Myometrial cell (primary cell): ENCODE measurements at places on chromosomes 6 and 20. TPM values are rescaled to one million over a fixed set of nuclear protein-coding genes. Genes with fewer than 3 reads are reported as not detected.

The COL20A1 gene
- not detected in 2 replicates for total RNA-seq

The SAMD10 gene
- 1.4 and 2.1 TPM in 2 replicates for total RNA-seq

The GMNN gene
- 14.5 and 18.2 TPM in 2 replicates for total RNA-seq

The SPAG4 gene
- 9.8 and 9.9 TPM in 2 replicates for total RNA-seq

The DACT2 gene
- not detected in 2 replicates for total RNA-seq

The PRRT1 gene
- not detected in 2 replicates for total RNA-seq

The FOXA2 gene
- total RNA-seq, result not detected in 2 replicates

The TXLNB gene
- under 0.01 and 0.29 TPM in 2 replicates for total RNA-seq

The POLR1C gene
- total RNA-seq, result 27.4 and 29.2 TPM in 2 replicates

The C6orf62 gene
- total RNA-seq, result 107 and 127 TPM in 2 replicates
